ENCODE measurements at places on chromosomes 13 and 19. TPM values are rescaled to one million over a fixed set of nuclear protein-coding genes. Genes with fewer than 3 reads are reported as not detected.

Gene ZNF723
- total RNA-seq, result not detected

Gene GRK1
- not detected for total RNA-seq

DNA sequence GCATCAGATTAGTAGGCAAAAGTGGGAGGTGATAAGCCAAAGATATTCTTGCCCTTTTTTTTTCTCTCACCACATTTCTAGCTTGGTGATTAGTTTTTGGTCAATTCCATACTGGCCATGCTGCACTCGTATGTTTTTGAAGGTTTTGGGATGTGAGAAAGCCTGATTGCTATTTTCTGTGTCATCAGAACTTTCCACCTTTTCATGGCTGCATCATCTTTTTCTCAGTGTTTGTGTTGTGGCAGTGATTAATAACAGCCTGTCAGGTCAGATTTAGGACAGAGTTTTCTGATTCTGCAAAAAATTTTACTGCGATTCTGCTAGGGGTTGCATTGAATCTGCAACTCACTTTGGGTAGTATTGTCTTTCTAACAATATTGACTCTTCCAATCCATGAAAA lies 32.9 kb downstream of the PSG1 start:
- DNase-seq, result no peak
- no peak overlapping the region for H3K4me3 ChIP-seq
- no peaks in the 10 kb centered on the region for H3K27me3 ChIP-seq
- H3K4me1 ChIP-seq, result no peaks in the 10 kb centered on the region
- no peak overlapping the region for H3K27ac ChIP-seq

GRCh38 chr13:30346153-30346788 lies 38.9 kb upstream of the KATNAL1 start:
- peaks cover 13% of the 10 kb centered on the region for H3K36me3 ChIP-seq
- peak overlapping the region; percentile 72 for H3K27ac ChIP-seq
- no peak overlapping the region for H3K4me3 ChIP-seq
- no peak for DNase-seq

Gene KASH5
- 0.52 TPM for total RNA-seq

Gene HSH2D
- total RNA-seq, result 22.7 TPM

Gene LYL1
- 99.1 TPM for total RNA-seq

GRCh38 chr13:95138876-95139585 lies 162.2 kb downstream of the ABCC4 start:
- no peaks in the 10 kb centered on the region for H3K27me3 ChIP-seq
- no peaks in the 10 kb centered on the region for H3K36me3 ChIP-seq
- no peak overlapping the region for H3K27ac ChIP-seq
- H3K4me3 ChIP-seq, result no peak overlapping the region

DNA sequence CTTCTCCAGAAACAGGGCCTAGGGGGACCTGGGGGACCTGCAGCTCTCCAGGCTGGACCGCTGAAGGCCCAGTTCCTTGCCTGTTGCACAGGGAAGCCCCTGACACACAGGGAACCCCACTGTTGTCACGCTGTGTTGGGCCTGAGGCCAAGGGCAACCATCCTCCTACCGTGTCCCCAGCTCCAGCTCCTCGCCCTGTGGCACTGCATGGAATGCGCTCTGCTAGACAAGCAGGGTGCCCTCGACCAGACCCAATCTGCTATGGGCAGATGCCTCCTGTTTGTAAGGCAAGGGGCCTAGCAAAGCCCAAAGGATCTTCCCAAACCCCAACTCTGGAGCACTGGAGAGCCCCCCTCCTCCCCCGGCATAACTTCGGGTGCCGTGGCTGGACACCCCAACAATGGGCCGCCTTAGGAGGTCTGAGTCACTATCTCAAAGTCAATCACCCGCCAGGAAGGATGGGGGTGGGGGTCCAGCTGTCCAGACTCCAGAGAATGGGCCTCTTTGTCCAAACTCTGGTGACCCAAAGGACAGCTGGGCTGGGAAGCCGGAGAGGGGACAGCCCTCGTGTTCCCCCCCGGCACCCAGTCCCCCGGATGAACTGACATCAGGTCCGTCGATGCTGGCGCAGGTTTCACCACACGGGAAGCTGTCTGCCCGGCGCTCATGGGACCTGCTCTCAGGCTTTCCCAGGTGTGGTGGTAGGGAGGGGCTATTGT lies 3.7 kb downstream of the BRSK1 start:
- peaks cover 7% of the 10 kb centered on the region for H3K4me1 ChIP-seq
- DNase-seq, result no peak
- H3K27me3 ChIP-seq, result no peaks in the 10 kb centered on the region
- no peaks in the 10 kb centered on the region for H3K36me3 ChIP-seq

- no peak overlapping the region for H3K4me3 ChIP-seq
- H3K27me3 ChIP-seq, result no peaks in the 10 kb centered on the region
- no peaks in the 10 kb centered on the region for H3K36me3 ChIP-seq
- H3K27ac ChIP-seq, result no peak overlapping the region
- H3K4me1 ChIP-seq, result no peaks in the 10 kb centered on the region
Measured at GRCh38 chr19:29687244-29687896, 22.1 kb downstream of the PLEKHF1 start.

Gene PPM1N
- total RNA-seq, result 0.71 TPM

Gene CGB5
- not detected for total RNA-seq

Gene MED26
- 23.7 TPM for total RNA-seq

Gene PSG7
- not detected for total RNA-seq

- no peaks in the 10 kb centered on the region for H3K4me1 ChIP-seq
- DNase-seq, result no peak
- H3K27me3 ChIP-seq, result no peaks in the 10 kb centered on the region
Measured at GRCh38 chr13:100075700-100076587, 12.9 kb upstream of the PCCA start.

GRCh38 chr13:25688536-25688935 lies 316.8 kb downstream of the ATP8A2 start:
- no peak overlapping the region for H3K4me3 ChIP-seq
- H3K4me1 ChIP-seq, result no peaks in the 10 kb centered on the region
- H3K36me3 ChIP-seq, result no peaks in the 10 kb centered on the region
- H3K27ac ChIP-seq, result no peak overlapping the region
- DNase-seq, result no peak

DNA sequence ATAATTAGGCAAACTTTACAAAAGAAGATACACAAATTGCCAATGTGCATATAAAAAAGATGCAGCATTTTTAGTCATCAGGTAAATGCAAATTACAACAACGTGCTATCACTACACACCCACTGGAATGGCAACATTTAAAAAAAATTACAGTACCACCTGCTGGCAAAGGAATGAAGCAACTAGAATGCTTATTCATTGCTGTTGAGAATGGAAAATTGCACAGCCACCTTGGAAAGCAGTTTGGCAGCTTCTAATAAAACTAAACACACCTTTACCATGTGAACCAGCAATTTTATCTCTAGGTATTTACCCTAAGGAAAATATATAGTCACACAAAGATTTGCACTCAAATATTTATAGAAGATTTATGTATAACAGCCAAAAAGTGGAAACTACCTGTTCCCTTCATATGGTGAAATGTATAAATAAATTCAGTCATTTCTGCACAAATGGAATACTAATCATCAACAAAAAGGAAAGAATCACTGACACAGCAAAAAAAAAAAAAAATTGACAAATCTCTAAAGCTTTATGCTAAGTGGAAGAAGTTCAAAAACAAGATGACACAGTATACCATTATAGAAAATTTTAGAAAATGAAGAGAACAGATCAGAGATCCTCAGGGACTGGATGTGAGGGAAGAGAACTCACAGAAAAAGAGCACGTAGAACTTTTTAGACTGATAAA lies 30.3 kb downstream of the OXGR1 start:
- H3K4me3 ChIP-seq, result no peak overlapping the region
- no peaks in the 10 kb centered on the region for H3K36me3 ChIP-seq
- DNase-seq, result no peak

GRCh38 chr13:109244566-109244965 lies 541.8 kb downstream of the IRS2 start:
- no peaks in the 10 kb centered on the region for H3K4me1 ChIP-seq
- no peaks in the 10 kb centered on the region for H3K27me3 ChIP-seq
- H3K4me3 ChIP-seq, result no peak overlapping the region
- DNase-seq, result no peak

DNA sequence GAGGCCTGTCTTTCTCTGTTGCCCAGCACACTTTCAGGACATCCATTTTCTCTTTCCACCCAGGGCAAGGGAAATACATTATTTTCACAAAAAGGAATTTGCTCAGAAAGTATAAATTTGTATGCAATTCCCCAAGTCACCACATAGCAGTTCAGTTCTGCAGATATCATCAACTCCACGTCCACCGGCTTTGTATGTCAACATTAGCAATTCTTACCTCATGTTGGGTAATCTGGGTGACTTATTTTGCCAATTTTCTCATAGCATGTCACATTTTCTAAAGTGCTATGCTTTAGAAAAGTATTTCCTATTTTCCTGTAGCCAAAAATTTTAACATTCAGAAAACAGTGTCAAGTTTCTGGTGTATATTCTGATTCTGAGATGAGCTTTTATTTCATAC lies 501.8 kb downstream of the EFNB2 start:
- H3K4me3 ChIP-seq, result no peak overlapping the region
- H3K36me3 ChIP-seq, result no peaks in the 10 kb centered on the region
- DNase-seq, result no peak

Gene ZNF823
- total RNA-seq, result 5.9 TPM

DNA sequence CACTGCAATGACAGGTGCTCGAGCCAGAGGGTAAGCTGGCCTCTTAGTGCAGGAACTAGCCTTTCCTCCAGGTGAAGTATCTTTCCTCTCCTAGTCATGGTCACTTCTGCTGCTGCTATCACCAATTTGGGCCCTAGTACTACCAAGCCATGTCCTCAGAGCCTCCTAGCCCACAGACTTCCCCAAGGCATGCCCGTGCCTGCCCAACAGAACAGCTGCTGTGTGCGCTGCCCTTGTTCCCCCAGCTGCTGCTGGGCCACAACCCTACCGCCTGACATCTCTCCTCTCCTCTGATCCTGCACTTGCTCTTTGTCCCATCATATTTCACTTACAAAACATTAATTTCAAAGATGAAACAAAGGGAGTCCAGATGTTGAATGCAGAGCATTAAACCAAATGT lies 168.5 kb upstream of the FREM2 start:
- H3K4me3 ChIP-seq, result no peak overlapping the region
- no peaks in the 10 kb centered on the region for H3K4me1 ChIP-seq
- no peak overlapping the region for H3K27ac ChIP-seq
- no peak for DNase-seq

Gene CRB3
- total RNA-seq, result not detected

- H3K27ac ChIP-seq, result peak overlapping the region; percentile 96
- H3K36me3 ChIP-seq, result peaks cover 15% of the 10 kb centered on the region
- no peaks in the 10 kb centered on the region for H3K27me3 ChIP-seq
- peaks cover 49% of the 10 kb centered on the region for H3K4me1 ChIP-seq
Measured at GRCh38 chr19:55648585-55649267, 714 bp downstream of the CCDC106 start.

DNA sequence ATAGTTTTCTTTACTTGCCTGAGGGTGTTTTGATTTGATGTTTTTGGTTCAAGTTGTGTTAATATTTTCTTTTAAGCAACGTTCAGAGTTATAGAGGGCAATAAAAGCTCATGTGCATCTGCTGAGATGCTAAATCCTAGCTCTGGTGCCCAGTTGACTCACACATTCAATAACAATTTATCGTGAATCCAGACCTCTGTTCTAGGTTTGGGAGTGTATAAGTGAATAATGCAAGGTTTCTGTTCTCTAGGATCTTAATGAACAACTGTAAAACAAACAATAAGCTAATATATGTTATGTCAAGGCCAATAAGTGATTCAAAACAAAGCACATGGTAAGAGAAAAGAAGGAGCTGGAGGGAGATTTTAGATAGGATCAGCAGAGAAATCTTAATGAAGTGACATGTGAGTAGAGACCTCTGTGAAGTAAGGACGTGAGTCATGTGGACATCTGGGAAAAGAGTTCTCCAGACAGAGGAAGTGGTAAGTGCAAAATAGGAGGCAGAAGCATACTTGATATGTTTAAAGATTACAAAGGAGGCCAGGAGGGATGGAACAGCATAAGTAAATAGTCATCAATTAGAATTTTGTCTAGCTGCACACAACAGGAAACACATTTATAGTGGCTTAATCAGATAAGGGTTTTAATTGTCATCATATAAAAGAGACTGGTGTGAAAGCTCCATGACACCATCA lies 278.5 kb upstream of the HTR2A start:
- H3K4me3 ChIP-seq, result no peak overlapping the region
- no peaks in the 10 kb centered on the region for H3K4me1 ChIP-seq
- no peaks in the 10 kb centered on the region for H3K27me3 ChIP-seq
- no peak overlapping the region for H3K27ac ChIP-seq
- DNase-seq, result no peak
- no peaks in the 10 kb centered on the region for H3K36me3 ChIP-seq

Gene LCP1
- 415 TPM for total RNA-seq

DNA sequence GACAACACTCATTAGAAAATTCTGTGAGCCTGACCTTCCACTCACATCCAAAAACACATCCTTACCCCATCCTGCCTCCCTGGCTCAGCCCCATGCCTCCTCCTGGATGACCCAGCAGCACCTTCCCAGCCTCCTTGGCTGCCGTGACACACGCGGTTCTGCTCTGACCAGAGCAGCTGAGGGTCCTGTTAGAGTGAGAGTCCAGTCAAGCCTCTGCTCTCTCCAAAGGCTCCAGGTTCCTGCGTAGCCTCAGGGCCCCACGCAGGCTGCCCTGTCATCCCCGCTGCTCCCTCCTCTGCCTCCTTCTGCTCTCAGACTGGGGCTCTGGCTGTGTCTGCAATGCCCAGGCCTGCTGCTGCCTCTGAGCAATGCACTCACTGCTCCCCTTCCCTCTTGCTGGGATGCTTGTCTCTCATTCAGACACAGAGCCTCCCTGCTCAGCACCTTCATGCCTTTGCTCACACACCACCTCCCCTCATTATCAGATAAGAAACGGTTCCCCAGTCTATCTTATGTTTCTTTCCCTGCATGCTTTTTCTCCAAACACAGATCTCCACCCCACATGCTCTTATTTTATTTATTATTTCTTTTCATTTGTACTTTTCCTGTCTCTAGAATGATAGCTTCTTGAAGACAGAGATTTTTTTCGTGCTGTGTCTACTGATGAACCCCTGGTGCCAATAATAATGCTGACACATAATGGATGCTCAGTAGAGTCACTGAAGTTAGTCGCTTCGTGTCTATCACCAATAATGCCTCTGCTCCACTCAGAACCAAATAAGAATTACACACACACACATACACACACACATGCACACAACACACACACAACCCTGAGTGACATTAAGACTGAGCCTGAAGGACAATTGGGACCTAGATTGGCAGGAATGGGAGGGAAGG lies 10.2 kb upstream of the SIGLEC6 start:
- H3K36me3 ChIP-seq, result no peaks in the 10 kb centered on the region
- DNase-seq, result no peak
- no peak overlapping the region for H3K27ac ChIP-seq

Gene NKPD1
- total RNA-seq, result 1.2 TPM

Data from Karpas-422 (cell line).